ENCODE measurements at places on chromosomes 6 and 20. TPM values are rescaled to one million over a fixed set of nuclear protein-coding genes. Genes with fewer than 3 reads are reported as not detected.

RWDD2A gene
- 3.0 TPM for total RNA-seq

CST3 gene
- total RNA-seq = 699 TPM

CAGE1 gene
- not detected for total RNA-seq

GRCh38 chr6:14109411-14109826, 8.2 kb upstream of the CD83 start:
- no peak for DNase-seq

GRCh38 chr6:87250019-87250418, 72.4 kb upstream of the SMIM8 start:
- DNase-seq = no peak

- no peak for DNase-seq
Measured at GRCh38 chr20:35319871-35320197, 27.6 kb upstream of the FAM83C start.

Measured in breast epithelium (tissue), 4 donors.